ENCODE measurements at places on chromosomes 4 and X.

- DNase-seq: no peak
Observed at GRCh38 chr4:144782345-144782744, 136.4 kb downstream of the HHIP start.

- DNase-seq: no peak
Observed at GRCh38 chr4:21061902-21062301, 361.6 kb downstream of the PACRGL start.

- no peak for DNase-seq
Observed at GRCh38 chrX:79082899-79083298, 61.6 kb upstream of the GPR174 start.

GRCh38 chrX:105297041-105297440, 76.5 kb upstream of the TEX13A start:
- DNase-seq: no peak

DNA sequence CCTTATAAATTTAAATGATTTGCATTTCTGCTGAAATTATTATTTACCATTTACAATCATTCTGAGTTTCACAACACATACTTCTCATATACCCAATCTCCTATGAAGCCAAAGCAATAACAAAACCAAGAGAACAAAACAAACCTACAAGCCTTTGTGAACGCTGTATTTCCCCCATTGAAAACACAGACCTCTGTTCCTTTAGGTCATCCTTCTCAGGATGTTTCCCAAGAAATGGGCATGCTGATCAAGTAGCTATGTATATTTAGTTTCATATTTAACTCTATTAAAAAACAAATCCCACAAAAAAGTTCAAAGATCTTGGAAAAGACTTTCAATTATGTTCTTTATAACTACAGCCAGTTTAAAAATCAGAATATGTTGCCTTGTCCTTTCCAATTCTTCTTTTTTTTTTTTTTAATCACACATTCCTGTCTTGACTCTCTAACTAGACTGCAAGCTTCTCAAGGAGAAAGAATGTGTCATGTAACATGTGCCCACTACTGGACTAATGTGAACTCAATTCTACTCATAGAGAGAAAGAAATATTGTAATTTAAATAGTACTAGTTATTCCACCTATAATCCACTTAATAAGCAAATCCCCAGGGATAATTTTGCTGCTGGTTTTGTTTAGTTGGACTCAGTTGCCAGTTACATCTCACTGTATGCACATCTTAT, 84.3 kb upstream of the PRSS48 start:
- DNase-seq: no peak

DNA sequence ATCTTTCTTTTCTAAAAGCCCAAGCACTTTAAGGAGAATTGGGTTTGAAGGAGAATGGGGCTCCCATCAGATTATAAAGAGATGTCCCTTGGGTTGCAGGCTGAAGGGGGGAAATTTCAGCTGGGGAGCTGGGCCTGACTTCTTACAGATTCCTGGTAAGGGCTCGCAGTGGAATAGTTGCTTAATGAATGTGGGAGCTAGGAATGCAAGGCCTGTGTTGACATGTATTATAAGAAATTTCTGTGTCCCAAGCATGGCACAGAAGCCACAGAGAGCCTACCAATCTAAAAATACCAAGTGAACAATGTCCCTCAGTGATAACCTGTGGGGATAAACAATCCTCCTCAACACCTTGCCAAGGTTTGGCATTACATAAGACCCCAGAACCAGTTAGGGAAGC, 39.3 kb upstream of the WNK3 start:
- DNase-seq: no peak

DNA sequence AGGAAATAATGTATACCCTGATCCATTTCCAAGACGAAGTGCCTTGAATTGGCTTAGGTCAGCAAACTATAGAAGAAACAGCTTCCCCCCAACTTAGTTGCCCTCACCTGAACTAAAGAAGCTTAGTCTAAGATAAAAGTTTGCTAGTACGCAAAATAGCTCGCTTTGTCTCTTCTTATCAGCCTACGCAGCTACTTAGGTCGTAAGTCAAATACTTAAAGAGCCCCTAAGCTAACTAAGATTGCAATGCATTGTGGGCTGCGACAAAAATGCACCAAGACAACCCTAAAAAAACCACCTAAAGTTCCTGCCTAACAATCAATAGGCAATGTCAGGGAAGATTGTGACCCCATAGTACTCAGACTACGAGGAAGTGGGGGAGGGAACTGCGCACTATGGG, 12.8 kb downstream of the CLNK start:
- DNase-seq: no peak

- no peak for DNase-seq
Observed at GRCh38 chr4:41297832-41298231, 41.1 kb downstream of the UCHL1 start.

GRCh38 chr4:11495818-11496217, 67.1 kb upstream of the HS3ST1 start:
- no peak for DNase-seq

GRCh38 chr4:8817096-8817812, 54.4 kb downstream of the HMX1 start:
- no peak for DNase-seq

GRCh38 chr4:189207872-189208271, 732.8 kb upstream of the FRG1 start:
- no peak for DNase-seq

- DNase-seq: no peak
Observed at GRCh38 chrX:123324625-123325024, 140.5 kb downstream of the GRIA3 start.

- DNase-seq: no peak
Observed at GRCh38 chr4:155805016-155805415, 46.2 kb downstream of the GUCY1B1 start.
